ENCODE measurements at places on chromosomes 13 and 19.

GRCh38 chr13:99855526-99856420 lies 115.8 kb downstream of the ZIC5 start:
- DNase-seq: no peak

GRCh38 chr19:31639306-31639705 lies 290.1 kb upstream of the TSHZ3 start:
- DNase-seq: no peak

DNA sequence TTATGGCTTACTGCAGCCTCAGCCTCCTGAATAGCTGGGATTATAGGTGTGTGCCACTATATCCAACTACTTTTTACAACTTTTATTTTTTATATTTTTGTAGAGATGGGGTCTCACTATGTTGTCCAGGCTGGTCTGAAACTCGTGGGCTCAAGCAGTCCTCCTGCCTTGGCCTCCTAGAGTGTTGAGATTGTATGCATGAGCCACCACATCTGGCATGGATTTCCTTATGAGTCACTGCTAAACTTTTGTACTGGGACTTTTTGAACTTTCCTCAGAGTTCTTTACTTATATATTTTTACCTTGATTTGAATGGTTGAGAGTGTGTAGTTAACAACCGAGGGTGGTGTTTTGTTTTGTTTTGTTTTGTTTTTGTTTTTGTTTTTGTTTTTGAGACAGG lies 33.4 kb downstream of the DNAJC3 start:
- no peak for DNase-seq

DNA sequence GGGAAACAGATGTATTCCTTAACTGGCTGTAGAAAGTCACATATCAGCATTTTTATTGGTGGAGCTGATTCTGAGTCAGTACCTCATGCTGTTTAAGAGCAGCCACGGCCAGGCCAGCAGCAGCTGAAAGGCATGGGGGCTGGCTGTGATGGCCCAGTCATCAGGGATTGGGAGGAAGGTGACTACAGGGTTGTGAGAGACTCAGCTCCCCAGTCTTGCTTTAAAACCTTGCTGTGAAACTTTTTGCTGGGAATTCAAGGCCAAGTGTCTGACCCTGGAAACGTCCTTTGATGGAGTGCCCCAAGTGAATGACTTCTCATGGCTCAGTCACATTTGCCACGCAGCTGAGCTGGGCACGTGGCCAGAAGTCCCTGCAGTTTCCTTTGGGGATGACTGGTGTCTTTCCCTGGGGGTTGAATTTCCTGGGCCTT lies 39.1 kb upstream of the RNF113B start:
- DNase-seq: no peak

DNA sequence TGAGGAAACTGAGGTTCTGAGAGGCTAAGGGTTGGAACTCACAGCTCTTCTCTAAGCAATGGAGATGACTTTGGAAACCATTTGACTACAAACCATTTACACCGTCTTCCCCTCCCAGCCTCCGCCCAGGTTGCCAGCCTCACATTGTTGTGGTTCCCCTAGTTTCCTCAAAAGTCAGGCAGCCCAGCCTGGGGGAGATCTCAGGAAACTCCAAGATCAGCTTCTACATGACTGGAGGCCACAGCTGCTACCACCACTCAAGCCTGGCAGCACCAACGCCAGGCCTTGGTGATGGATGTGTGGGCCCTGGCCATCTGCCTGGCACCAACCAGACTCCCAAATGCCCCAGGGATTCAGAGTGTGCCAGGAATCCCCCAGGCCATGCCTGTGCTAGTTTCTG lies 207.9 kb downstream of the TSHZ3 start:
- DNase-seq: no peak

GRCh38 chr19:6065685-6066374 lies 44.5 kb downstream of the RFX2 start:
- DNase-seq: peak; percentile 78

DNA sequence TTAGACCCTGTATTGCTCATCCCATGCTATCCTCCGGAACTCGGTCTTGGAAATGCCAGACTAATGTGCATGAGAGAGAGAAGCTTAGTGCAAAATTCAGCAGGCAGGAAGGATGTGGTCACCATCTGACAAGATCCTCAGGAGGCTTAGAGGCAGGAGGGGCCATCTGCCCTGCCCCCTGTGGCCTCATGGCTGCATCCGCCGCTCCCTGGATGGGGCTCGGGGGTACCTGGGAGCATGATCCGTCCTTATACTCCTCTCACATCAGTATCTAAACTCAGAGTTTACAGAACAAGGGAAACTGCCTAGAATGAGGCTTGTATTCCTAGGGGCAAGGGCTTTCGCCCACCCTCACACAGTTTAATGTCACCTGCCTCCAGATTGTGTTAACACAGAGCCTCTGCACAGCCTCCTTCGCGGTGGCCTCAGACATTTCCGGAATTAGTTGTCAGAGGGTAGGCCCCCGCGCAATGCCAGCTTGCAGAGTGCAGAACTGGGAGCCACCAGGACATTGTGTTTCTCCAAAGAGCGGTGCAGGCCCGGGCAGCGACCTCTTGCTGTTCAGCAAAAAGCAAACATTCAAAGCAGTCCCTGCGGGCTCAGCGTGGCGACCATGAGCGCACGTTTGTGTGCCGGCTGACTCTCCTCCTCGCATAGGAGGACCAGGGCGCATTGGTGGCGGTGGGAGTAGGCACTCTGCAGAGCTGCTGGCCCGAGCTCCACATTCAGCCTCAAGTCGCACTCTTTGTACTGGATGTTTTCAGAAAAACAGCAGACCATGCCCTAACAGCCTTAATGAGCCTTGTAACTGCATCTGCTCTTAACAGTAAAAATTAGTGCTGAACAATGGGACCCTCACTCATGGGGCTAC lies 39.1 kb downstream of the GPR12 start:
- no peak for DNase-seq

GRCh38 chr13:101025519-101025918 lies 350.9 kb upstream of the TMTC4 start:
- no peak for DNase-seq

DNA sequence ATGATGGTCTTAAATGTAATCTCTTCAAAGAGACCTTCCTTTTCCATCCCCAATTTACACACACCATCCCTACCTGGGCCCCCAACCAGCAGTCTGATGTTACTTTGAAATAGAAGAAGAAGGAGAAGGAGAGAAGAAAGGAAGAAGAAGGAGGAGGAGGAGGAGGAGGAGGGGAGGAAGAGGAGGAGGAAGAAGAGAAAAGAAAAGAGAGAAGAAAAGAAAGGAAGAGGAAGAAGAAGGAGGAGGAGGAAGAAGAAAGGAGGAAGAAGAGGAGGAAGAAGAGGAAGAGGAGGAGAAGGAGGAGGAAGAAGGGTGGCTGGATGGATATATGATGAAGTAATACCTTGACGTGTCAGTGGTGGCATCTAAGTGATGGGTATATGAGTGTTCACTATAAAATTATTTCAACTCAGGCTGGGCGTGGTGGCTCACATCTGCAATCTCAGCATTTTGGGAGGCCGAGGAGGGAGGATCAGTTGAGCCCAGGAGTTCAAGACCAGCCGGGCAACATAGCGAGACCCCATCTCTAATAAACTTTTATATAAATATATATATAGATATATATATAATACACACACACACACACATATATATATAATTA lies 3.7 kb upstream of the LRFN1 start:
- DNase-seq: no peak

DNA sequence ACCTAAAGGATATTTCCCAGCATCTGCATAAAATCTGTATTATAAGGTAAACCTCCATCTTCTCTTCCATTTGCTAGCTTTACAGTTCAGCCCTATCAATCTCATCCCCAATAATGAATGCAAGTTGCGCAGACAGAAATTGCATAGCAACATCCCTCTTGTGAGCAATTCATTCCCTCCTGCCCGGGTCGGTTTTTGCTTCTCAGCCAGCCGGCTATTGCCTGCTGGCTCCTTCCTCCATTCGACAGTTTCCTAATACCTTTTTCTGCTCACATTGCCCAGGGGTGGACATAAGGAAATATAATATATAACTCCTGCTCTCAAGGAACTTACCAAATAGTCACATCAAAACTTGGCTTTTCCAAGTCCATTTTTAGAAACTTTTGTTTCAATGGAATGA lies 125.2 kb downstream of the FGF9 start:
- no peak for DNase-seq

- DNase-seq: no peak
Measured at GRCh38 chr13:88824218-88824617, 1153.0 kb downstream of the SLITRK5 start.

DNA sequence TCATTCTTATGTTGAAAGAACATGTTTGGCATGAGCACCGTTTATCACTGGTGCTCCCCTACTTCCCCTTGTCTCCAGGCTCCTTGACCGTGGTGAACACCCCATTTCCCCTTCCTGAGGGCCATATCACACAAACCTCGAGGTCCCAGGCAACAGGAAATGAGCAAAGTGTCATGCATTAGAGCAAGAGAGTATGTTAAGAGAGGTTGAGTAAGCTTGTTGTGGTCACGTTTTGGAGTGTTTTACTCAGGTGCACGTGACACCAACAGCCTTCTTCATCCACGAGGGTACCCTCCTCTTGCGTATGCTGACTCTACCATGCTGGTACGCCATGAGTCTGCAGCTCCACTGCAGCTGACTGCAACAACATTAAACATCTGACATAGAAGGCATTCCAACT lies 482.2 kb upstream of the NBEA start:
- DNase-seq: no peak

- DNase-seq: no peak
Measured at GRCh38 chr13:46165485-46166223, 16.3 kb downstream of the LCP1 start.

DNA sequence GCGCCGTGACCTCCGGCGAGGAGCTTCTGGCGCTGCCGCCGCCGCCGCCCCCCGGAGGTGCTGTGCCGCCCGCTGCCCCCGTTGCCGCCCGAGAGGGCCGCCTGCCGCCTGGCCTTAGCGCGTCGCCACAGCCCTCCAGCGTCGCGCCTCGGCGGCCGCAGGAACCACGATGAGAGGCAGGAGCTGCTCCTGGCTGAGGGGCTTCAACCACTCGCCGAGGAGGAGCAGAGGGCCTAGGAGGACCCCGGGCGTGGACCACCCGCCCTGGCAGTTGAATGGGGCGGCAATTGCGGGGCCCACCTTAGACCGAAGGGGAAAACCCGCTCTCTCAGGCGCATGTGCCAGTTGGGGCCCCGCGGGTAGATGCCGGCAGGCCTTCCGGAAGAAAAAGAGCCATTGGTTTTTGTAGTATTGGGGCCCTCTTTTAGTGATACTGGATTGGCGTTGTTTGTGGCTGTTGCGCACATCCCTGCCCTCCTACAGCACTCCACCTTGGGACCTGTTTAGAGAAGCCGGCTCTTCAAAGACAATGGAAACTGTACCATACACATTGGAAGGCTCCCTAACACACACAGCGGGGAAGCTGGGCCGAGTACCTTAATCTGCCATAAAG lies 4.8 kb downstream of the PDX1 start:
- DNase-seq: no peak

DNA sequence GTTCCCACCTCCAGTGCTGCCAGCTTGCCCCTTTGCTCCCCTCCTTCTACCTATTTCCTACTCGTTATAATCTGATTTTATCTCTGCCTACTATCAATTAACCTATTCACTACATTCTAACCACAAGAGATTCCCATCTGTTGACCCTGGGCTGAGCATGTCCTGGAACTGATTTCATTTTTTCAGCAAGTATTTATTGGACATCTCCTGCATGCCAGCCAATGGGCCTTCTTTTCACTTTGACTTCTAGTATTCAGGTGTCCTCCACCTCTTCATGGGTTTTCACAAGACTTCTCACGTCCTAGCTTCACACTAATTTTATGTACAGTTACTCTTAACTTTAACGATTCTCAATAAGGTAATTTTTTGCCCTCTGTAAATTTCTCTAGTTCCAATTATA lies 282.7 kb upstream of the KLHL1 start:
- no peak for DNase-seq

GRCh38 chr13:65090186-65090585 lies 2139.9 kb downstream of the PCDH9 start:
- no peak for DNase-seq

DNA sequence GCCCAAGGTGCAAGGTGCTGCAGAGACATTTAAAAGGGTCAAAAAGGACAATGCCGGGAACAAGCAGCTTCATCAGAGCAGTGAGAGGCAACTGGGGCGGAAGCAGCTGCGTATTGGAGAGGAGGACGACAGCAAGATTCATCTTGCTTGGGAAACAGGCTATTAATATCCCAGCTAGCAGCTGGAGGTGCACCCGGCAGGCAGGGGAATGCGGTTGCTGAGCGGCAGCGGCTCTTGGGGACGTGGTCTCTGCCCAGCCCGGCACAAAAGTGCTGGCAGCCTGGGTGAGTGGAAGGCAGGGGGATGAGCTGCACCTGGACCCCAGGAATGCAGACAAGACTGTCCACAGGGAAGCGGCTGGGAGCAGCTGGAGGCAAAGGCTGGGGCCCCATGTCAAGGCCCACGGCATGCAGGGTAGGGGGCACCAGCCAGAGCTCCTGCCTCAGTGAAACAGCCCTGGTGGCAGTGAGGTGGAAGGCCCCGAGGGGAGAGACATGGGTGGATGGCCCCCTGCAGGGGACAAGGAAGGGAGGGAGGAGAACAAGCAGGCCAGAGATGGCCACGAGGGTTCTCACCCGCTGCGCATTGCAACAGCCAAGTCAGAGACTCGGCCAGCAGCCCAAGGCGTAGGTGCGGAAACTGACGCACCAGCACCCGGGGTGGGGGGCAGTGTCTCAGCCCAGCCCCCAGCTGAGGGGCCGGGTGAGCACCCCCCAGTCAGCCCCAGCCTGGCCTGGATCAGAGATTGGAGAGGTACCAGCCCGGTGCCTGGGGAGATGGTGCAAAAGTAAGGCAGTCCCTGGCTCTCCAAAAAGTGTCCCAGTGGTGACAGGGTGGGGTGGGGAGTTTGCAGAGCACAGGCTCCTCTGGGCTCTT lies 34.4 kb downstream of the PEPD start:
- DNase-seq: no peak

DNA sequence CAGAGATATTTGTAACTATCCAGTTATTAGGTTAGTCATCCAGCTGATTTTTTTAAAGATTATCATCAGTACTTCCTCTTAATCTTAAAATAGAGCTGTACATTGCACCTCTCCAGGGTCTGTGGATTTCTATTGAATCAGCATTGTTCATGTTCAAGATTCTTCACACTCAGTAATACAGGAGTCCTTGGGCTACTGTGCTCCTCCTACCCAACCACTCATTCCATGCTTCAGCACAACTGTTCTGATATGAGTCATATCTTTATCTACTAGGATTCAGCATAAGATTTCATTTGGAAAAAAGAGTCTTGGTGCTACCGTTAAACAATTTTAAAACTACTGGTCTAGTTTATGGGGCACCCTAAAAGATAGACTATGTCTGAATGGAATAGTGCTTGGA lies 357.8 kb downstream of the DCT start:
- no peak for DNase-seq

DNA sequence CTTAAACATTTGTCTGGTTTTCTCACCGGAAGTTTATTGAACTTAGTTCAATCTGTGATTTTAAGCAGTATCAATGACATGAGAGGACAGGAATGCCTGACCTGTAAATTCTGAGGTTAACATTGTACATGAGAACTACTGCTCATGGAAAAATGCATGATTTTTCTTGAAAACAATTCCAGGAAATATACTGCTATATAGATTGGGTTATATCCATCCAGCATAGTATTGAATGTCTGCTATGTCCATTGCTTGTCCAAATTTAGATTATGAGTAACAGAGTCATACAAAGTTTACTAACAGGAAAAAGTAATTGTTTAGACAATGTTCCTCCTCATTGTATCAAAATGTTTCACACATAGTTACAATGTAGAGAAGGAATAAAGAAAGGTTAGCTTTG lies 606.8 kb downstream of the DACH1 start:
- DNase-seq: no peak

GRCh38 chr13:74187564-74187963 lies 53.4 kb upstream of the KLF12 start:
- no peak for DNase-seq
